ENCODE measurements at places on chromosomes 3 and 15.
A peak's percentile ranks its signal among the peaks of the same experiment; 100 is the strongest.

GRCh38 chr3:176375519-176375918 is 821.8 kb downstream of the TBL1XR1 start:
- no peak for DNase-seq

GRCh38 chr3:189849262-189849661 is 218.1 kb downstream of the TP63 start:
- no peak for DNase-seq

DNA sequence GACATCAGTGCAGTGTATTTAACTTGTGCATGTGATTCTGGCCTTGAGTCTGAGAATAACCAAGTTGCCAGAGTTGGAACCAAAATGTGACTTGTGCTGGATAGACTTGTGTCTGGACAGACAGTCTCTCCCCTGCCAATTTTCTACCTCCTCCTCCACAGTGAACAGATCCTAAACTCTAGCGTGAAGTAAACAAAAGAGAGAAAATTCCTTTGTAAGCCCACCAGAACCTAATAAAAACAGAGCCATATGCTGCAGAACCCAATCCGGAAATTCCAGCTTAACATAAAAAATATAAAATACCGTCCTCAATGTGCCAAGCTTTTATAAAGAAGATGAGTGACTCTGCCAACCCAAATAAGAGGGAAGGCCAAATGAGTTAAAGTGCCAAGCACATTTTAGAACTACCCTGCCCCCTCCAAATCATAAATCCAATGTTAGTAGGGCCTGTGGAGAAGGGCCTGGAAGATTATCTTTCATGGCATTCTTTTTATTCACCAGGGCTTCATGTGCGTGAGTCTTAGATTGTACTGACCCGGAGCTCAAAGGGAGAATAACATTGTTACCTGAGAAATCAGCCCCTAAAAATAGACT is 344.6 kb upstream of the PROK2 start:
- DNase-seq, result no peak

GRCh38 chr15:42134617-42135245 is 21.7 kb downstream of the PLA2G4F start:
- DNase-seq, result no peak

DNA sequence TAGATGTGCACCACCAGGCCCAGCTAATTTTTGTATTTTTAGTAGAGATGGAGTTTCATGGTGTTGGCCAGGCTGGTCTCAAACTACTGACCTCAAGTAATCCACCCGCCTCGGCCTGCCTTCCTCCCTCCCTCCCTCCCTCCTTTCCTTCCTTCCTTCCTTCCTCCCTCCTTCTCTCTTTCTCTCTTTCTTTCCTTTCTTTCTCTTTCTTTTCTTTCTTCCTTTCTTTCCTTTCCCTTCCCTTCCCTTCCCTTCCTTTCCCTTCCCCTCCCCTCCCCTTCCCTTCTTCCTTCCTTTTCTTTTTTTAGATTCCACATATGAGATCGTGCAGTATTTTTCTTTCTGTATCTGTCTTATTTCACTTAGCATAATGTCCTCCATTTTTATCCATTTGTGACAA is 81.3 kb downstream of the FAM81A start:
- DNase-seq, result no peak

DNA sequence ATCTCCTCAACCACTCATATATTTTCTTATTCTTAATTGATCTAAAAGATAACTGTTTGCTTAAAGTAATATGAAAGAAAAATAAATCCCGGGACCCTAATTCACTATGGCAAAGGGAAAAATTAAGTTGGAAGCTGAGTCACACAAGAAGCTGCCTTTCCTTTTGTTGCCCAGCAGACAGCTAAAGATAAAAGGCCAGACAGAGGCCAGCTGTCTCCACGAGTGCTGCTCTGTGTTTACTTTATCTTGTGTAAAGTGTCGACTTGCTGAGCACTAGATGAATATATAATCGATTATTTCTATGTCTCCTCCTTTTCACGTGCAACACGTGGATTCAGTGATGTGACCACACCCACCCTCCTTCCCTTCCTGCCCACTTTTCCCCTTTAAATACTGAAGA is 52.8 kb upstream of the NSMCE3 start:
- DNase-seq, result no peak

DNA sequence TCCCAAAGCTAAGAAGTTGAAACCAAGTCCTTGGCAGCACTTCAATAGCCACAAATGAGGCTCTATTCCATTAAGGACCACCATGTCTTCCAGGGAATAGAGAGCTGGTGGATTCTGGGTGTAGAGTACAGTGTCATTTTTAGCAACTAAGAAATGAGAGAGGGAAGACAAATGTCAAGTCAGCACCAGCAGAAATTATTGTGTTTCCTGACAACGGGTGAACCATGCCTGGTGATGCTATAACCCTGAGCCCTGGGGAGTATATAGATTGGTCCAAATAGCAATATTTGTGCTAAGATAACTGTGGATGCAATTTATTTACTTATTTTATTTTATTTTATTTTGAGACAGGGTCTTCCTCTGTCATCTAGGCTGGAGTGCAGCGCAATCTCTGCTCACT is 305.6 kb upstream of the WNT5A start:
- DNase-seq, result no peak

DNA sequence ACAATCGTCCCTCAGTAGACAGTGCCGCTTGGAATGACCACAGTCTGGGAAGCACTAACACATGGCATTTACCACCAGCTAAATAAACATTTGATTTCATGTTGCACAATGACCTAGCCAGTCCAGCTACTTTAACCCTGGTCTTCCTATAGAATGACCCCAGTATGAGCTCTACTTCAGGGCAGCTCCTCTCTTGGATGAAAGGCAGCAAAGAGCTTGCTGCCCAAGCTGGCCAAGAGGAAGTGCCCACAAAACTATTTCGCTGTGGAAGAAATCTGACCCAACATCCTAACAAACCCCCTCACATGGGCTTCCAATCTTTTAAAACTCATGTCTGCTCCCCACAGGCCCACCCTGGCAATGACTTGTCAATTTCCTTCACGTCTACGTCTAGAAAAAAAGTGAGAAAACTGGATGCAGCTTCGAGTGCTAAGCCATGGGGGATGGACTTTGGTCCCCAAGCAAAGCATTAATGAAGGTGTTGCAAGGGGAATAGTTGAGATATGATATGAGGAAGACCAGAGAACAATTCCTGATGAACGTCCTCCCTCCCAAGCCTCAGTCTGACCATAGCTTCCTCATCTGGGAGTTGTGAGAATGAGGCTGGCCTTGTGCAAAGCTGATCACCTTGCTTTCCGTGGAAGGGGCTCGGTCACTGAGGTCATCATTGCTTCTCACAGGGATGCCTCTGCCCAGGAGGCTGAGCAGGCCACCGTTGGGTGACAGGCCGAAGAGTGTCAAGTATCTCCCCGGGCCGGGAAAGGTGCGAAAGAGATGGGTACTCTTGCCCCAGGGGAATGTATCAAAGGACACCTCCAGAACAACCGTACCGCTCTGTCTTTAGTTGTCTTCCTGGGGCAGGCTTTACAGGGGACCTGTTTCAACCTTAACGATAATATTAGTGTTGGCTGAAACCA is 964 bp downstream of the SLC25A20 start:
- peak; percentile 51 for DNase-seq

DNA sequence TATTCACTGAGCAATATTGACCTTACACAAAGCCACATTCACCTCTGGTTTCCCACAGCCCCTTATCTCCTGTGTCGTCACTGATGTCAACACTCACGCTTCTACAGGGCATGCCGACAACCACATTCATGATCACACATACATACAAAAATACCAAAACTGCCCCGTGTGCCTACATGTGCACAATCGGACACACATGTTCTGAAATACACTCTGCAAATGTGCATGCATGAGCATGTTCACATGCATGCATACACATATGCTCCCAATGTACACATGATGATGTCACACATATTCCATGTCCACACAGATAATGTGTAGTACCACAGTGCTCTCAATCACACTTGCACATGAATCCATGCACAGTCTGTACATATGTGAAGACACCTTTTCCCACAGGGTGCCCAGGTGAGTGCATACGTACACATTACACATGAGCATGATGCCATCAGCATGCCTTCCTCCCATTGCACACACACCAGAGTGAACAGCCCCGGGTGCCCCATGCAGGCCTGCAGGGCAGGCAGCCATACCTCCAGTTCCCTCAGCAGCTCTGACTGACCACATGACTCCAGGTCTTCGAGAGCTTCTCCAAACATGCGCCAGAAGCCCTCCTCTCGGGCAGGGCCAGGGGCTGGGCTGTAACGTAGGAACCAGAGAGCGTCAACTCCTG is 37.0 kb downstream of the GRIP2 start:
- DNase-seq, result no peak

DNA sequence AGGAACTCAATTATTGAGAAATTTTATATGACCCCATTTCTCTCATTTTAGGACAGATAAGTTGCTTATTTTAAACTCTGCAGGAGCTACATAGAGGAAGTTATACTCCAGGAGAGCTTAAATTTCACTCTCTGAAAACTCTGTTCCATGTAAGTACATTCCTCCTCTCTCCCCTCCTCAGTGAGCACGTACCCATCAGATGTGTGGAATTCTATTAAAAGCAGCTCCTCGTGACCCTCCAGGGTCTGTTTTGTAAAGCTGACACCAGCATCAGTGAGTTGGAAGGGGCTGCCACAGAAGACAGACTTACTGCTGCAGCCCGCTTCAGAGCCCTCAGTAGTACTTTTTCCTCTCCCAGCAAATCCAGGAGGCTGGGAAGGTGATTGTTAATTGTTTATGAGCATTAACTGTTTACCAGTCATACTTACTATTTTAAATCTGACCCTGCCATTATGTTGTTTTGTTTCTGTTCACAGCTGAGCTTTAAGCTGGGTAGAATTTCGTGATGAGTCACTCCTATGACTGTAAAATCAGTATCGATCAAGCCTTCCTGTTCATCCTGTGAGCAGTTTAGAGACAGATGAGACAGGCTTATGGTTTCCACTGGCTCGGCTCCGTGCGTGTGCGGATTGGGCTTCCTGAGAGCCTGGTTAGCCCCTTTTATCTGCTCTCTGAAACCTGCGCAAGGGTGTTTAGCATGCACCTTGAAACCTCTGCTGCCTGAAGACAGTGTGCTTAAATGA is 20.4 kb downstream of the IGF1R start:
- no peak for DNase-seq

- DNase-seq, result no peak
Observed at GRCh38 chr3:138850151-138850550, 15.4 kb upstream of the PIK3CB start.

GRCh38 chr15:69454953-69455352 is 2.3 kb downstream of the RPLP1 start:
- no peak for DNase-seq

DNA sequence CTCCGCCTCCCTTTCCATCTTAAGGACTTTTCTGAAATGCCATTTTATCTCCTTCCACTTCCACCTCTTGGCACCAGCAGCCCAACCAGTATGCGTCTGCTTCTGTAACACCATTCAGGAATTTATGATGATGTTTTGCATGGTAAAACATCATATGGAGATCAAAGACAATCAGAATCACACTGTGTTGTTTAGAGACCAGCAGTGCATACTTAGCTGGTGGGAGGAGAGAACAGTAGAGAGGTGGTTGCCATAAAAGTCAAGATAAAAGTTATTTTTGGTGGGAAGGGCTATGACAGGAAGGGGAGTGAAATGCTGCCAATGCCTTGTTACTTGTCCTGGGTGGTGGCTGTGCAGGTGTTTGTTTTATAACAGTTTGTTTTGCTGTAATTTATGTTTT is 268.0 kb downstream of the OPA1 start:
- DNase-seq, result no peak

DNA sequence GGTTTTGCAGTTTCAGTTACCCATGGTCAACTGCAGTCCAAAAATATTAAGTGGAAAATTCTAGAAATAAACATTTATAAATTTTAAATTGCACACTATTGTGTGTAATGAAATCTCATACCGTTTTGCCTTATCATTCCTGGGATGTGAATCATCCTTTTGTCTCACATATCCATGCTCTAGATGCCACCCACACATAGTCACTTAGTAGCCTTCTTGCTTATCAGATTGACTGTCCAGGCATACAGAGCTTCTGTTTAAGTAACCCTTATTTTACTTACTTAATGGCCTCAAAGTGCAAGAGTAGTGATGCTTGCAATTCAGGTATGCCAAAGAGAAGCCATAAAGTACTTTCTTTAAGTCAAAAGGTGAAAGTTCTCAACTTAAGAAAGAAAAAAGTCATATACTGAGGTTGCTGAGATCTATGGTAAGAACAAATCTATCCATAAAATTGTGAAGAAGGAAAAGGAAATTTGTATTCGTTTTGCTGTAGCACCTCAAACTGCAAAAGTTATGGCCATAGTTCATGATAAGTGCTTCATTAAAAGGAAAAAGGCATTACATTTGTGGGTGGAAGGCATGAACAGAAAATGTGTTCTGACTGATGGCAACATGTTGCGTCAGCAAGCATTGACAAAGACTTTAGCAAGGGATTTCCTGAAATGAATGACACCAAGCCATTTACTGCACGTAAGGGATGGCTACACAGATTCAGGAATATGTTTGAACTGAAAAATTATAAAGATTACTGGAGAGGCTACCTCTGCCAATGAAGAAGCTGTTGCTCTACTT is 43.8 kb downstream of the SPATA16 start:
- DNase-seq, result no peak

Data from HuH-7.5 (cell line).